ENCODE measurements at places on chromosomes 7 and 10.

- no peak for DNase-seq
These were observed 158.8 kb upstream of the INHBA start for GRCh38 chr7:41861642-41862041.

DNA sequence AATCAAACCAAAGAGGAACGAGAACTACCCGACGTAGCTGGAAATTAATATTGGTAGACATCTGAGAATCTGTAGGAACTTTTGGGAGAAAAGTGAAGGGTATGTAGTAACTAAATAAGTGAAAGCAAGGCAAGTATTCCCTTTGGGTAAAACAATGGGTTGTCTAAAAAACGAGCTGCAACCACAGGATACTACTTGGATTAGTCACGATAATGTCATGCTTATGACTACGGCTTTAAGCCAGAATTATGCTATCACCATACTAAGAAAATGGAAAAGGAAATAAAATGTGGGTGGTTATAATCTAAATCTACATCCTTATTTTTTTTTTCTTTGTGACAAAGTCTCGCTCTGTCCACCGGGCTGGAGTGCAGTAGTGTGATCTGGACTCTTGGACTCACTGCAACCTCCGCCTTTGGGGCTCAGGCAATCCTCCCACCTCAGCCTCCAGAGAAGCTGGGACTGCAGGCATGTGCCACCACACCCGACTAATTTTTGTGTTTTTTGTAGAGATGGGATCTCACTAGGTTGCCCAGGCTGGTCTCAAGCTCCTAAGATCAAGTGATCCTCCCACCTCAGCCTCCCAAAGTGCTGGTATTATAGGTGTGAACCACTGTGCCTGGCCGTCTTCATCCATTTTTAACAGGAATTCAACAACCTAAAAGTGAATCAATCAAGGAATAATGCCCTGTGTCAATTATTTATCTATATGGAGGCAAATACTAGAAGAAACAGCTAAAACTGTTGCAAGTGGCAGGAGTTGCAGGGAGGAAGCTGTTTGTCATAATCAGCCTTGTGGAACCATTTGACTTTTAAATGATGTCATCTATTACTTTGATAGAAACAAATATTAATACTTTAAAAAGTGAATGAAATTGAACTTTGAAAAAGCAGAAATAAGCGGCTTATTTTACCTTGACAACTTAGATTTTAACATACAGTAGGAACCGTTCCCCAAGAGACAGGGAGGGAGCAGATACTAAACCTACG lies 189.3 kb downstream of the PRPF18 start:
- no peak for DNase-seq

GRCh38 chr7:35728412-35729060 lies 33.6 kb upstream of the HERPUD2 start:
- DNase-seq: no peak

DNA sequence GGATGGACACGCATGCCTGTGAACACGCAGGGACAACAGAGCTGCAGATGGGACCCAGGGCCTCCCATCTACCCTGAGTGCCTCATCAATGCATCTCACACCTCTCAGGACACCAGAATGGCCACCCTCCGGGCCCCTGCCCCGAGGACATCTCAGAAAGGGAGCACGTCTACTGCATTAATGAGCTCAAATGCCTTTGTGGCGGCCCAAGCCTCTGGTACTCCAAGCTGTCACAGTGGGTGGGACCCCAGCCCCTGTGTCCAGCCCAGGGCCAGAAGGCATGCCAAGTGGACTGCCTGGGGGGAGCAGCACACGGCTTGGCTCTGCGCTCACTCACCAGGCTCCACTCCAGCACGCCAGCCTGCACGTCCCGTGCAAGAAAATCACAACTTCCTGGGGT lies 52.0 kb downstream of the TCERG1L start:
- DNase-seq: no peak

GRCh38 chr7:73544678-73545077 lies 12.8 kb downstream of the BCL7B start:
- no peak for DNase-seq

- no peak for DNase-seq
These were observed 44.7 kb upstream of the MXI1 start for GRCh38 chr10:110162741-110163145.

- DNase-seq: no peak
These were observed 3.2 kb downstream of the PPRC1 start for GRCh38 chr10:102135956-102136526.

DNA sequence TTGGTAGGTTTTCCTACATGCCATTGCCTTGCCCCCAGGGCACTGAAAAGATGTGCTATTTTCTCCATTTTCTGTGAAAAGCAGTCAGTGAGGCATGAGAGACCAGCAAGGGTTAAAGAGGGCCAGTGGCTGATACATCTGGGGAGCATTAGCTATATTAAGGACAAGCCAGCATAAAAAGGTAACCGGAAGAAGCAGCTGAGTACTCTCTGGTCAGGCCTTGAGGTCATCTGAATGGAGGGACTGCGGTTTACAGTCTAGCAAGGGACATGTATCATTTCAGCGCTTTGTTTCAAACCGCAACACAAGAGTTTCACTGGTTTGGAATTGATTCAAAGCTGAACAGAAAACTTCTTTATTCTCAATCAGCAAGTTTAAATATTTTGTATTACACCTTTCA lies 120.4 kb downstream of the EPDR1 start:
- no peak for DNase-seq

DNA sequence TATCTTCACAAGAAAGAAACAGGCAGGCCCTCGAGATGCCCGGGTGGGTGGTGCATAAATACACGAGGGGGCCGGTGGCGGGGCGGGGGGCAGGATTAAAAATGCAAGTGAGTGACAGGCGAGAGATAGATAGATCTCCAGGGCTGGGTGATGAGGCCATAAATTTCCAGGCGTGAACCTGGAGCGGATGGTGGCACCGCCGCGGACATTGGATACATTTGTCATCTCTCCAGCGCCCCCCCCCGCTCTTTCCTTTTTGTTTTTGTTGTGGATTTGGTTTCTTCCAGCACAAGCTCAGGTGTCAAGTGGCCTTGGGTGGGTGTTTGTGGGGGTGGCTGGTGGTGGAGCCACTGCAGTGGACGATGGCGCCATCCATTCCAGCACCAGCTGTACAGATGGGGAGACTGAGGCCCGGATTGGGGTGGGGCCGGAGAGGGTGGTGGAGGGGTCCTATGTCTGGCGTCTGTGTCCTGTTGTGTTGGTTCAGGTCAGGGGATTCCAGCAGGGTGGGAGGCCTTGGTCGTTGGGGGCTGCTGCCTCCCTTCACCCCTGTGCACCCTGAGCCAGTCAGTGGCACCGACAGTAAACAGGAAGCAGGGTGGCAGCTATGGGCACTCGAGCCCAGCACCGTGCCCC lies 2.9 kb downstream of the ELFN1 start:
- DNase-seq: no peak
